ENCODE measurements at places on chromosomes 6 and 20.
A peak's percentile ranks its signal among the peaks of the same experiment; 100 is the strongest.

DNA sequence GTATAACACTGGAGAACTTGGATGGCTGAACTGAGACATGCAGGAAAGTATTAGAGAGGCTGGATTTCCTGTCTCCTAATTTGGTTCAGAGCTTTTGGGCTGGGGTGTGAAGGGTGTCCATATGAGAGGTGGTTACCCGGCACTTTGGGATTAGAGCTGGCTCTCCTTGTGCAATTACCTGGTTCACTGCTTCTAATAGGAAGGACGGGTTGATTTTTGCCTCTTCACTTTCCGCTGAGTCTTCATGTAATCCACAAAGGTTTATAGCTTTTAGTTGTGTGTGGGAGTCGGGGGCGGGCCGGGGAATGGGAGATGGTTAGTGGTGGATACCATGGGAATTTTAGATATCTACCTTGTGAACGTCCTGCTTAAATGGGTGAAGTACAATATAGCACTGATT, 151.5 kb downstream of the BTBD3 start:
- DNase-seq: no peak

GRCh38 chr6:165890404-165890735, 227.3 kb upstream of the PDE10A start:
- DNase-seq: no peak

GRCh38 chr6:111710911-111711310, 105.2 kb upstream of the TRAF3IP2 start:
- no peak for DNase-seq

- no peak for DNase-seq
Measured at GRCh38 chr6:167515873-167516507, 191.1 kb downstream of the TTLL2 start.

GRCh38 chr6:20577173-20577688, 43.0 kb downstream of the CDKAL1 start:
- DNase-seq: no peak

DNA sequence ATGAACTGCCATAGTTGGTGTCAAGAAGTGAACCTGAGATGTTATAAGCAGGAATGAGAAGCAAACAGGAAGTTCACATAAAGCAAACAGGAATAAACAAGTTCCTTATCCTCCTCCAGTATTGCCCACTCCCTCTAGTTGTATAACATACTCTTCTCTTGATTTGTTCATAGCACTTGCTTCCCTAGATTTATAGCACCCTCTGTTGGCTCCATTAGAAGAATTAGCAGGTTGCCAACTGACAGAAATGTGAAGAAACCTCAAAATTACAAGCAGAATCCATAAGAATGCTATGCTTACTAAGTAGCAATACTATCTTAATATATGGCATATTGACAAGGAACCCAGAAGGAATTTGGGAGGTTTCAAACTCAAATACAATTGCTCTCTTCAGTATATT, 195.4 kb downstream of the TBX18 start:
- DNase-seq: no peak

- peak; percentile 51 for DNase-seq
Measured at GRCh38 chr20:57622579-57623381, 2.6 kb upstream of the ZBP1 start.

DNA sequence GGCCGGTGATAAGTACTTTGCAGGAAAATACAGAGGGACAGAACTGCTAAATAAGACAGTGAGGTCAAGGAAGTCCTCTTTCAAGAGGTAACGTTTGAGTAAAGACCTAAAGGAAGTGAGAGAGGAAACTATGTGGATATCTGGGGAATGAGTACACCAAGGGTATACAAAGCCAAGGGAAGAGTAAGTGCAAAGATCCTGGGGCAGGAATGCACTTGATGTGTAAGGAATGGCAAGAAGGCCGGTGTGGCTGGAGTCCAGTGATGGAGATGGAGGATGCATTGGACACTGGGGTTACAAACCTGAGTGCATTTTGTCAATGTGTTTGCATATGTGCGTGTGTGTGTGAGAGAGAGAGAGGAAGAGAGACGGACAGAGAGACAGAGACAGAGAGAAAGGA, 32.1 kb upstream of the TGM2 start:
- no peak for DNase-seq
